Tibial nerve (tissue), 4 donors: ENCODE measurements at places on chromosomes 6 and 20. TPM values are rescaled to one million over a fixed set of nuclear protein-coding genes. Genes with fewer than 3 reads are reported as not detected.

CDSN gene
- not detected for total RNA-seq

- DNase-seq, result no peak
These were observed 75.3 kb downstream of the ELOVL2 start for GRCh38 chr6:10968776-10969175.

DNA sequence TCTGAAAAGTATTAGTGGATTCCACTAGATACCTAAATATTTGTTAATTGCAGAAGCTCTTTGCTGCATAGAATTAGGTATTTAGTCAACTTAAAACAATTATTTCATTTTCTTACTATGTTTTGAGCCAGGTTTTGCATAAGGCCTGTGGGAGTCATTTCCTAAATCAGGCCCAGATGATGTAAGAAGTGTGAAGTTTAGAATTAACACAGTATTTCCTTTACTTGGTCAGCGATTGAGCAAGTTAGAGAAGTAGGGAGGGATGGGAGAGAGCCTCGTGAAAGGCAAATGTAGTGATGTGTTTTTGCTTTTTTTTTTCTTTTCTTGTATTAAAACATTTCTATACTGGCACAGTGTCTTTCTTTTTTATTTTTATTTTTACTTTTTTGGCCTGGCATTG, 711.1 kb downstream of the HDGFL1 start:
- no peak for DNase-seq

DNA sequence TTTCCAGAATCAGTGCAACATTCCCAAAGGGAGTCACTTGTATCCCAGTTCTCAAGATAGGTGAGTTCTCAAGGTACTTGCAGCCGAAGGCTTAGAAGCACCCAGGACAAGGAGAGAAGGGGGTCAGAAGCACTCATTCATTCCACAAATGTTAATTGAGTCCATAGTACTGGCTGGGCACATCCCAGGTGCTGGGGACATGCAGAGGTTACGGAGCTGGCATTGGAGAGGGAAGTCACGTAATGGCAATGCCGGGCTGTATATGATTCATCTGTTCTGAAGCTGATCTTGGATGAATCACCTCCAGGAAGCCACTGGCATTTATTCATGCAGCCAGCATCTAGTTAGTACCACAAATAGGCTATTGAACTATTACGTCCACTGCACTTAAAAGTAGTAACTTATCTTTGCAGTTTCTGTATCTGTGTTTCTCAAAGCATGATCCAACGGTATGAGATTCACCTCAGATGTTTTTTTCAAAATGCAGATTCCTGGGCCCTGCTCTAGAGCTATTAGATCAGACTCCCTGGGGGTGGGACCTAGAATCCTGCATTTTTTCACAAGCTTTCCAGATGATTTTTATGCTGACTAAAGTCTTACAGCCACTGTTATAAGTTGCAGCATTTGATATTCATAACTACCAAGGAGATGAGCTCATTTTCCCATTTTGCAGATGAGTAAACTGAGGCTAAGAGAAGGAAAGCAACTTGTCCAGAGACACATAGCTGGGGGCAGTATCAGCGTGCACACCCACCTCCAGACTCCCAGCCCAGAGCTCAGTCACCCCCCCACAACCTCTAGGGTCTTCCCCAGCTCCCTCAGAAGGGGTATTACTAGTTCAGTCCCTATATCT, 44.1 kb upstream of the ID1 start:
- no peak for DNase-seq

- no peak for DNase-seq
These were observed 25.6 kb downstream of the CDH22 start for GRCh38 chr20:46282669-46283068.
